ENCODE measurements at places on chromosomes 4 and X.
A peak's percentile ranks its signal among the peaks of the same experiment; 100 is the strongest.

DNA sequence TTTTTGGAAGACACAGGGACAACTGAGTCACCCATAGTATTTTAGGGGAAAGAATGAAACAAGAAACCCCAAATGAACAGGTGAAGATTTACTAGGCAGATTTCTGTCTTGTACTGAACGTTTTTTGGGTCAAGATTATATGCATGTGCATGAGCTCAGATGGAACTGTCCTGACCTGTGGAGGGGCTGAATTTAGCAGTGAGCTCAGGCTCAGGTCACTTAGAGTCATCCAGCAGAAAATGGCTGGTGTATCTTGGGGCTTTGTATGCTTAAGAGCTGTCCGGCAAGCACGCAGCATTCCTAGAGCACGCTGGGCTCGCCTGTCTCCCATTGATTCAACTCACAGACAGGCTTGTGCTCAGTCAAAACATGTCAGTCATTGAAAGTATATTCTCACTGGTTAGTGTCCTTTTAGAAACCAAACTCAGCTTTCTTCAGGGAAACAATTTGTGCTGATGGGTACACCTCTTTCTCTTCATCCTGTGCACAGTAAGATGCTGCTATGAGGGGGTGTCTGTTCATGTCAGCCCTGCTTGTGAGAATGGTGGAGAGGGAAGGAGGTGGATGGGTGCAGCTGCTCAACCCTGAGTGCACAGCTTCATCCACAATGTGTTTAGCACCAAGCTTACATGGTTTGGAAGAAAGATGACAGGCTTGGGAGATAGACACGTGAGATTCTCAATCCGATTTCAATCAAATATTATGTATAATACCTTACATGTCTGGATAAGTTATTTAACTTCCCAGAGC, 47.5 kb upstream of the PDLIM3 start:
- DNase-seq, result no peak

DNA sequence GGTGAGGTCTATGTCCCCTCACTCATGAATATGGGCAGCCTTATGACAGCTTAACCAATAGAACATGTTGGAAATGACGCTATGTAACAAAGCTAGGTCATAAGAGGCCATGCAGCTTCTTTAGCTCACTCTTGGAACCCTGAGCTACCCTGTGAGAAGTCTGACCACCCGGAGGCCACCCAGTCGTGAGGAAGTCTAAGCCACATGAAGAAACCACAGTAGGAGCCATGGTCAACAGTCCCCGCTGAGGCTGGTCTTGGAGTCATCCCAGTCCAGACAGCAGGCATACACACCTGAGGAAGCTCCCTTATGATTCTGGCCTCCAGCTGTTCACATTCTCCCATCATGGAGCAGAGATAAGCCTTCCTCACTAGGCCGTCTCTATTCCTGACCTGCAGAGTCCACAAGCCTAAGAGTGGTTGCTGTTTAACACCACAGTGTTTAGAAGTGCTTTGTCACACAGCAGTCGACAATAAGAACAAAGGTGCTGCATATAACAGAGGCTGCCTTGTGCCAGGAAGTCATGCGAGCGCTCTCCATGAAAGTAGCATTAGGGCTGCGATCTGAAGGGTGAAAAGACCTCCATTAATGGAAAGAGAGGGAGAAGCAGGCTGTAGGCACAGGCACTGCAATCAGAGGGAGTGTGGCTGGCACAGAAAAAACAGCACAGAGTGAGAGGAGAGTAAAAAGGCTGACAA, 38.2 kb downstream of the TSPAN5 start:
- no peak for DNase-seq

GRCh38 chrX:72180539-72180938, 1.0 kb upstream of the PIN4 start:
- DNase-seq, result no peak

- no peak for DNase-seq
Observed at GRCh38 chr4:13765539-13765938, 138.0 kb upstream of the BOD1L1 start.

- no peak for DNase-seq
Observed at GRCh38 chrX:84796321-84796720, 207.4 kb upstream of the APOOL start.

GRCh38 chr4:168871632-168872031, 138.4 kb downstream of the CBR4 start:
- no peak for DNase-seq

- DNase-seq, result no peak
Observed at GRCh38 chr4:108068442-108068841, 78.8 kb downstream of the HADH start.

- no peak for DNase-seq
Observed at GRCh38 chr4:137000432-137000831, 531.9 kb downstream of the PCDH18 start.

GRCh38 chr4:2860391-2861348, 17.0 kb downstream of the ADD1 start:
- no peak for DNase-seq

DNA sequence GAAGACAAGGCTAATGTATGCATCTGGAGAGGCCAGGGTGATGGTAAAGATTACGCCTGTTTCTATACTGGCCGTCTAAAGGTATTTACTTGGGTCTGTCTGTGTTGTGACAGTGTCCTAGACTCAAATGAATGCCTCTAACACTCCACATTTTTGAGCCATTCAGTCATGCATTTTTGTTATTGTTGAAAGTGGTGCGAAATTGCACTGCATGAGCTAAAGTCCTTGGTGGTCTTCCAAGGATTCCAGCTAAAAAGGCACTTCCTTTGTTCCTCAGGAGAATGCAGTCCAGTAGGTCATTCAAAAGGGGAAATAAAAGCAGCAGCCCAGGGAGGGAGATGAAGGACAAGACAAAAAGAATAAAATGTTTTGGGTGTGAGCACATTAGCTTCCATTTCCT, 3.0 kb downstream of the GPC4 start:
- DNase-seq, result no peak

DNA sequence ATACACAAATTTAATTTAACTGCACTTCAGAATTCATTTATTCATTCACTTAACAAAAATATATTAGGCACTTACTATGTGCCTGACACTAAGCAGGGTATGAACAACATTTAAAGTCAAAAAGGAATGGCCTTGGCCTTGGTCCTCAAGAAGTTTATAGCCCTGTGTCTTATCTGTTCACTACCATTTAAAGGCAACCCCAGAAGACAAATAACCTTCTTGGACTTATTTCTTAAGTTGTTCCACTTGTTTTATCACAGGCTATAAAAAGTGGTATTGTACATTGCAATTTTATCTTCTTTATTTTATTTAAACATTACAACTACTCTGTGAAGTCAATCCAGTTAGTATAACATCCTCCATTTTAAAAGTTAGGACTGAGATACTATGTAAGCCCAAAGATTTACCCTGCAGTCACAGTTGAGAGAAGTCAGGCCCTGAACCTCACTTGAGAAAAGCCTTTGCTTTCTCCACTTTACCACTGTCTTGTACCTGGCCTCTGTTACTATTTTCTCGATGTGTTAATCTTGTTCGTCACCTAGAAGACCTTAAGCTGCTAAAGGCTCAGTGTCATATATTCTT, 305.6 kb upstream of the DIPK2B start:
- DNase-seq, result no peak

DNA sequence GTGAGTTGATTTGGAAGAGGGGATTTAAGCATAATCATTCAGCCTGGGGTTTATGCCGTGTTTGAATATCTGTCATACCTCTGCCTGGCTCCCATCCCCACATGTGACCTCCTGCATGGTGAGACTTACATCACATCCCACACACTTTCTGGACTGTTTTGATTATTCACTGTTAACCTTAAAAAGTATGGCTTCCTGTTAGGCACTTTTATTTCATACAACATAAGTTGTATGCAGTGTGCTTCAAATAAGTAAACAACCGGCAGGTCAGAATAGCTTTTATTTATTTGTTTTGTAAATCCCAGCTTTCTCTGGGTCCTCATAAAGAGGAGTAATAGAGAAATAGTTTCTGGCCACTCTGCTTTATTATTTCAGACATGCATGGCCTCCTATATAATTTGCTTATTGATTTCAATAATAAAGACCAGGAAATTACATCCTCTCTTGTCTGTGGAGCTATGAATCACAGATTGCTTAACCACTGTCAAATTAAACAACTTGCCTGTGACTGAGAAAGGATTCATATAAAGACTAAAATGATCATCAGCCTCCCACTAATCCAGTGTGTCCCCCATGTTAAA, 376.8 kb upstream of the ZFP42 start:
- no peak for DNase-seq

- no peak for DNase-seq
Observed at GRCh38 chrX:37350034-37350365, 836 bp downstream of the PRRG1 start.

DNA sequence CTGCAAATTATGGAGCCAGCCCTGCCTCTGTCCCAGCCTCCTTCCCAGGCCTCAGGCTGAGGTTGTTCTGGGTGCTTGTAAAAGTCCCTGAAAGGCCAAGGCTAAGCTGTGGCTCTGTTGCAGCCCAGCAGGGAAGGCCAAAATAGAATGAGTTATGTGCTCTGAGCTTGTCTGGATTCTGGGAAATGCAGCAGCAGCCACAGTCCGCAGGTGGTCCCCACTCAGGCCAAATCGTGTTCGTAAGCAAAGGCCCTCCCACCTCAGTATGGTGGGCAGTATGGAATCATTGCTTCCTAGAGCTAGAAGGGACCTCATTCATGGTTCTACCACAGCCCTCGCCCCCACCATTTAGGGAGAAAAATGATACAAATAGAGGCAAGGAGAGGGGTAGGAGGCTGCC, 4.7 kb upstream of the TCEAL1 start:
- DNase-seq, result no peak

DNA sequence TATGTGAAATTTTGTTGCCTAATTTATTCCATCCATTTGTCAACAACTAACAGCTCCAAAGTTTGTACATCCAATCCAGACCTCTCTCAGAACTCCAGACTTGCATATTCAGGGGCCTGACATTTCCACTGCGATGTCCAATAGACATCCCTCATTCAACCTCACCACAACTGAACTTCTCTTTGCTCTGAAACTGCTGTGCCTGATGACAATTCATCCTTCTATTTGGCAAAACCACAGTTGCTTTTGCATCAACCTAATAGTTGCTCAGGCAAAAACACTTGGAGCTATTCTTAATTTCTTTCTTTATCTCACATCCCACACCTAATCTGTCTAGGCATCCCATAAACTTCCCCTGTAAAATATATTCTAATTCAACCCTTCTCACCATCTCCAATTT, 56.5 kb downstream of the ANTXR2 start:
- no peak for DNase-seq

- DNase-seq, result no peak
Observed at GRCh38 chrX:109952985-109953905, 49.7 kb upstream of the TMEM164 start.

DNA sequence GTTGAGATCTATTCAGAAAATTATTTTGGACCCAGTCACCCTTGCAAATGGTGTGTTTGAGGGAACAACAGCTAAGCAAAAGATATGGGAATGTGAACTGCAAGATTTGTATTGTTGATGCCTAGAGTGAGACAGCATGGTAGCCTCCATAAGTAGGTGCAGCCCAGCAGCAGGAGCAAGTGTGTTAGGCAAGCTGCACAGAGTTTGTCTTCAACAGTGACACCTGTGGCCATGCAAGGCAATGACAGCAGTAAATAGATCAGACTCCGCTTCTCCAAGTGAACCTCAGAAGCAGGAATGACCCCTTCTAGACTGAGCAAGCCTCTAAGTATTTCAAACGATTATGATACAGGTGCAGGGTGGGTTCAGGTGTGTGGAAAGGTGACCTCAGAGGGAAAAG, 133.4 kb upstream of the MSX1 start:
- peak; percentile 38 for DNase-seq

GRCh38 chrX:132412208-132412607, 76.6 kb downstream of the MBNL3 start:
- no peak for DNase-seq

- no peak for DNase-seq
Observed at GRCh38 chr4:164446516-164446915, 307.4 kb upstream of the SMIM31 start.

DNA sequence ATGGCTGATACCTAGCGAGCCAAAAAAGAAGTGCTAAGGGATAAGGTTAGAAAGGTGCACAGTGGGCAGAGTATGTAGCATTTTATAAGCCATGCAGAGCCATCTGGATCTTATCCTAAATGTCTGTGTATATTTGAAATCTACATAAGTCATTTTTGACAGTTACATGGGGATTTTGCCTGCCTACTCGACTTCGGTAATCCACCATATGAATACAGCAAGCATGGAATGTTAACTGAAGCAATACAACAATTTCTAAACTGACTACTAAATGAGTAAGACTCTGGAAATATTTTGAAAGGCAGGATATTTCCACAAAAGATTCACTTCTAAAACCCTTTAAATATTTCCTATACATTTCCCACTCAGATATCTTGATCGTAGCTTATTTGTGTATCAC, 122.5 kb downstream of the KCNIP4 start:
- no peak for DNase-seq

DNA sequence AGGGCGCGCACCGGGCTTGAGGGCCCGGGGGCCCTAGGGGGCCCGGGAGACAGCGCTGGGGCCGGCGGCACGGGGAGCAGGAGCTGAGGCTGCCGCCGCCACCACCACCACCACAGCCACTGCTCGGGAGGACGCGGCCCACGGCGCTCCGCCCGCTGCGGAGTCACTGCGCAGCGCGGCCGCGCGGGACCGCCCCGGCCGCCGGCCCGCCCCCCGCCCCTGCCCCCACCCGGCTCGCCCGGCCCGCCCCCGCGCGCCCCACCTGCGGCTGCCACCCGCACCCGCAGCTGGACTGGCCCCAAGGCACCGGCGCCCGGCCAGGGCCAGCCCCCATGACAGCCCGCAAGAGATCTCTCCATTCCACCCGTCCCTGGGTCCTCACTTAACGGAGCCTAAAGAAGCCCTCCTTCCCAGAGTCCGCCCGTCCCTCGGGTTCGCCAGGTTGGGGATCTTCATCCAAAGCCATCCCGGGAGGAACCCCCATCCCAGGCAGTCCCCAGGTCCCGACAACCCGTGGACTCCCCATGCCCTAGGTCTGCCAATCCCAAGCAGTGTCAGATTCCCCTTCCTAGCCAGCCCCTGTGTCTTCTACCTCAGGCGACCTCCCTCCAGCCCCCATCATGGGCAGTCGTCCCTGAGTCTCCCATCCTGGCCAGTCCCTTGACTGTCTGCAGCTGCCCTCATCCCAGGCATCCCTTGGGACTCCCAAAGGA, 40.0 kb upstream of the IQSEC2 start:
- DNase-seq, result peak; percentile 80

Data from H7 (cell line).